A172 (cell line): ENCODE measurements at places on chromosomes 11 and 22.

GRCh38 chr11:10233581-10233980 is 60.4 kb downstream of the SBF2 start:
- peak; percentile 80 for DNase-seq

DNA sequence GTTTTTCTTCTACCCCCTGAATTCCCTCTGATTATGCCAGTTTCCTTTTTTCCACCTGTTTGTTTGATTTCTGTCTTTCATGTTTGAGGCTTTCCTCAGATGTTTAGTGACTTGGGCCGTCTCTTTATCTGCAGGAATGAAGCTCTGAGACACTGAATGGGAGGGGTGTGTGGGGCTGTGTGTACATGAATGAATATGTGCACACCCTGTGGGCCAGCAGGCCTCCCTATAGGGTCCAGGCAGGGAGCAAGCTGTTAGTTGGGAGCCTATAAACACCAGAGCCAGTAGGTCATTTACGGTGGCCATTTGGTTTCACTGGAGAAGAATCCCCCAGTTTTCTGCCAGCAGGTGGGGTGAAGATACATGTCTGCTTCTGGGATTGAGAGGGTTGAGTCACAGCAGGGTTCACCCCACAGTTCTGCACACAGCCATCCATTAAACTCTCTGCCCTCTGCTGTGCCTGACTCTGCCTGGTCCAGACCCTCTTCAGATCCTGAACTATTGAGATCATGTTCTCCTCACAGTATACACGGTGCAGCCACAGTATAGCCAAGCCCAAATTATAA is 34.8 kb downstream of the BARX2 start:
- no peak for DNase-seq

- no peak for DNase-seq
These were observed 11.2 kb downstream of the TOM1 start for GRCh38 chr22:35310556-35311550.

- DNase-seq = no peak
These were observed 49.2 kb downstream of the APOL5 start for GRCh38 chr22:35766654-35767580.

- DNase-seq = no peak
These were observed 381.9 kb downstream of the CTTN start for GRCh38 chr11:70780246-70780535.
